Trophoblast cell (in vitro differentiated cells and primary cell): ENCODE measurements at places on chromosomes 12 and 14.

- peaks cover 25% of the 10 kb centered on the region for H3K4me1 ChIP-seq
- DNase-seq = peak; percentile 74
- H3K36me3 ChIP-seq = no peaks in the 10 kb centered on the region
- peak within 1 kb of the TSS; percentile 91 for H3K4me3 ChIP-seq
- H3K27me3 ChIP-seq = no peaks in the 10 kb centered on the region
- peak within 1 kb of the TSS; percentile 37 for H3K27ac ChIP-seq
Observed at GRCh38 chr12:54419088-54419887, at the start of gene ITGA5. Gene ITGA5 (minus strand): TSS chr12:54419266. CDS start chr12:54419198, 68 bp downstream.

DNA sequence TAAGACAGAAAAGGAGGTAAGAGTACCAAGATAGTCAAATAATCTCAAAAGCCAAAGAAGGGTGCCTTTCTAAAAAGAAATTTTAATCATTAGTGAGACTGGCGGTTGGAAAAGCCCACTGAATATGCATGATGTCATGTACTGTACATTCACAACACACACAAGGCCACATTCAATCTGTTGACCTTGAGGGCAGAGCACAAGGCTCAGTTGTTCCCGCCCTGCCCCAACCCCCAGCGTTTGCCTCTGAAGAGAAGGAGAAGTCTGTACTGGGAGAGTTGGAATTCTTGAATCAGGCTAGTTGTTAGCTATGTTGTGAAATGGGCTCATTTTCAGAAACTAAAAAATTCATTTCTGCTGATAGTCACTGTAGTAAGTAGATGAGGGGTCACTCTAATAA lies 50.2 kb upstream of the NID2 start:
- H3K36me3 ChIP-seq = no peaks in the 10 kb centered on the region
- no peaks in the 10 kb centered on the region for H3K27me3 ChIP-seq
- no peak overlapping the region for H3K4me3 ChIP-seq
- H3K27ac ChIP-seq = no peak overlapping the region

DNA sequence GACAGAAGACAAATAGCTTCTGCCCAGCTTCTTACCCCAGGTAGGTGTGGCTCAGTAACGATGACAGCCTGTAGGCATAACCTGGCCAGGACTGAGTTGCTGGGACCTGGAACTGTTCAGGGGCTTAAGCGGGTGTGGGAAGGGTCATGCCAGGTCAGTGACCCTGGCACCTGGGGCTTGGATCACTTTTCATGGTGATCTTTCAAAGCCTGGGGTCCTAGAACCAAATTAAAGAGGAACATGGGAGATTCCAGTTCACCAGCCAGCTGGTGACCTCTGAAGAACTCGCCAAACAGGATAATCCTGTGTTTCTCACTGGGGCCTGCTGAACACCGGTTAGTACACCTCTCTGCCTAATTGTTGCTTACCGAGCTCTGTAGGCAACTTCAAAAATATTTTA lies 102.6 kb upstream of the LMNTD1 start:
- H3K27ac ChIP-seq = peak overlapping the region; percentile 45
- H3K4me3 ChIP-seq = no peak overlapping the region
- H3K27me3 ChIP-seq = no peaks in the 10 kb centered on the region
- DNase-seq = peak; percentile 88

DNA sequence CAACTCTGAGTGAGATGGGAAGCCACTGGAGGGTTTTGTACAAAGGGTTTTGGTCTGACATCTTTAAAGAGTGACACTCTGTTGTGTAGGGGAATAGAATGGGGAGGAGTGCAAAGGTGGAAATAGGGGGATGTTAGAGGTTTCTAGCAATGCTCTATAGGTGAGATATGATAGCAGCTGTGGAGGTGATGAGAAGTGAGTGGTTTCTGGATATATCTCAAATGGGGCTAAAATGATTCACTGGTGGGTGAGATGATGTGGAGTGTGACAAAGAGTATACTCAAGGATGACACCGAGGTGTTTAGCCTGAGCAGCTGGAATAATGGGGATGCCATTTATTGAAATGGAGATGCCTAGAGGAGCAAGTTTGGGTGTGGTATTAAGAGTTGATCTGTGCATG lies 426.4 kb downstream of the PCNX1 start:
- H3K4me3 ChIP-seq = no peak overlapping the region
- H3K4me1 ChIP-seq = no peaks in the 10 kb centered on the region
- H3K36me3 ChIP-seq = no peaks in the 10 kb centered on the region
- no peaks in the 10 kb centered on the region for H3K27me3 ChIP-seq

DNA sequence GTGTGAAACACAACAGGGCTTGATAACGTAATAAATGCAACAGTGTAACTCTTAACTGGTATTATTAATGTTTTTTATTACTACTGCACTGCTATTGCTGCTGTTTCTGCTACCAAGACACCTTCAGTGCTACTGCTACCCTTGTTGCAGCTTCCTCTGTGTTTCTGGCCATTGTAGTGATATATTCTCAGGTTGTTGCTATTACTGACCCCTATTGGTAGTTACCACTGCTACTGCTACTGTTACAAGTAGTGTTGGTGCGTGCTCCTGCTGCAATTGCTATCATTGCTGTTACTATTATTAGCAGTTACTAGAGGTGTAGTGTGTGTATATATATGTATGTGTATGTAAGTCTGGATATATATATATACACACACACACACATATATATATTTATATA lies 87.2 kb upstream of the PTPRB start:
- no peaks in the 10 kb centered on the region for H3K4me1 ChIP-seq
- H3K36me3 ChIP-seq = no peaks in the 10 kb centered on the region
- H3K27ac ChIP-seq = no peak overlapping the region
- peak; percentile 35 for DNase-seq
- no peak overlapping the region for H3K4me3 ChIP-seq

GRCh38 chr12:57419495-57419894 lies 11.3 kb downstream of the R3HDM2 start:
- no peak for DNase-seq
- H3K27me3 ChIP-seq = no peaks in the 10 kb centered on the region
- no peak overlapping the region for H3K4me3 ChIP-seq
- H3K36me3 ChIP-seq = peaks cover 9% of the 10 kb centered on the region

DNA sequence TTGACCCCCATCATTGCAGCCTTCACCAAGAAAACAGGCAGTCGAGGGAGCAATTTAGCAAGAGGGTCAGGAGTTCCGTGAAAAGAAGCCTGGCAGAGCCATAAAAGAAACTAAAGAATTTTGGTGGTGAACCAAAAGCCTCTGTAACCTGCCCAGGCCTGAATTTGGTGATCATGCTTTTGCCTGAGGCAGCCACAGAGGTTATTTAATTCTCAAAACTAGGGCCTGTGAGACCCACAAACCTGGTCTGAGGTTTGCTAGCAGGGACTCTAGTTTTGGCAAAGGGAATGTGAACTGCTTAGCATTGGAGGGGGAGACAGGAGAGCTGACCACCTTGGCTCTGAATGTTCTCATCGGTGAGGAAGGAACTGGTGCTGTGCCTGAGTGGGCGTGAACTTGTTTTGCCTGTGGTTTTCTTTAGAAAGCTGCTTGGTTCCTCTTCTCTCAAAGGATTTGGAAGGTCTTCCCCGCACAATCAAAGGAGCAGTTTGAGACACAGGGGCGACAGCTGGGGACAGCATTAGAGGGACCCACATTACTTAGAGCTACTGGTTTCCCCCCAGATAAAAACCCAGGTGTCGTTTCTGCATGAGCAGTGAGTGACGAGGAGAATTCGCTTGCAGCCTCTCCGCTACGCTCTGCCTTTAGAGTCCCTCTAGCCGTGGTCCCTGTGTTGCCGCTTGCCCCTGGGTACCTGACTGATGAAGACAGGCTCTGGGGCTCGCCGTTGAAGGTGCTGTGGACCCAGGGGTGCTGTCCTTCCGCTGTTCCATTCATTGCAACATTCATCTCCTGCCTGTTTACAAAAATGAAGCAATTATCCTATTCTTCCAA lies 12.6 kb upstream of the WNT5B start:
- H3K36me3 ChIP-seq = no peaks in the 10 kb centered on the region
- DNase-seq = no peak
- H3K4me3 ChIP-seq = no peak overlapping the region
- no peaks in the 10 kb centered on the region for H3K27me3 ChIP-seq
- no peak overlapping the region for H3K27ac ChIP-seq
- H3K4me1 ChIP-seq = peaks cover 3% of the 10 kb centered on the region

- H3K36me3 ChIP-seq = no peaks in the 10 kb centered on the region
- no peak overlapping the region for H3K4me3 ChIP-seq
- H3K4me1 ChIP-seq = no peaks in the 10 kb centered on the region
- peak; percentile 13 for DNase-seq
- no peak overlapping the region for H3K27ac ChIP-seq
Observed at GRCh38 chr12:68113644-68114043, 45.9 kb downstream of the IFNG start.

- no peak overlapping the region for H3K4me3 ChIP-seq
- H3K36me3 ChIP-seq = no peaks in the 10 kb centered on the region
- no peaks in the 10 kb centered on the region for H3K4me1 ChIP-seq
- no peak overlapping the region for H3K27ac ChIP-seq
- H3K27me3 ChIP-seq = no peaks in the 10 kb centered on the region
Observed at GRCh38 chr12:89080793-89081465, 271.4 kb downstream of the DUSP6 start.

DNA sequence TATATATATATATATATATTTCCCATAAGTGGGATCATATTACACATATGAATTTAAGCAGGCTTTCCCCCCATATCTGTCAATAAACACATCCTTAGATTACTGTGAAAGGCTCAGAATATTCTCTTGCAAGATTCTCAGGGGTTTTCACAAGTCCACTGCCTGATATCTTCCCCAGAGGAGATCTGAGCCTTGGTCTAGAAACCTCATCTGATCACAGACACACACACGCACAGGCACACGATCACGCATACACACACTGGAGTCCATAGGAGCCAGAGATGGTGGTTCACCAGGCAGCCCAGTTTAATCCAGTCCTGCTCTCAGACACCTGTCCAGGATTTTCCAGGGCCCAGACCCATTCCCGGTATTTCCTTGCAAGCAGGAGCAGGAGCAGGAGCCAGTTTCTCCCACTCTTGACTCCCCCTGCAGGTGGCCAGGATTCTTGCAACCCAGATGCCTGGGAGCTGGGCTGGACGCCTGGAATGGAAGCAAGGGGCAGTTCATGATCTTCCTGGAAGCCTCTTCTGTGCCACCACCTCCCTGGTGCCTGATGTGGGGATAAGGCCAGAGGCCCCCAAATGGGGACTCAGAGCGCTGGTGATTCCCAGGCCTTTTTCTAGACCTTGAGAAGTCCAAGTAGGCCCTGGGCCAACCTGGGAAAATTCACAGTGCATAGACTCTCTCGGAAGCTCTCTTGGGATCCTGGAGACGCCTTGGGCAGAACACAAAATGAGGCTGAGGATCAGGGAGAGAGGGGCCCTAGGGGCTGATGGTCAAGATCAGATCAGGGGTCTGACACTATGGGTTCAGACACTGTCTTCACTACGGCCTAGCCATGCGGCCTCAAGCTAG lies 16.5 kb upstream of the KRT78 start:
- H3K4me3 ChIP-seq = no peak overlapping the region
- H3K36me3 ChIP-seq = no peaks in the 10 kb centered on the region
- H3K4me1 ChIP-seq = peaks cover 7% of the 10 kb centered on the region
- no peak overlapping the region for H3K27ac ChIP-seq
- no peaks in the 10 kb centered on the region for H3K27me3 ChIP-seq
- DNase-seq = peak; percentile 79

GRCh38 chr12:120067901-120068300 lies 48.7 kb downstream of the RAB35 start:
- no peak overlapping the region for H3K4me3 ChIP-seq
- H3K4me1 ChIP-seq = peaks cover 4% of the 10 kb centered on the region
- no peak overlapping the region for H3K27ac ChIP-seq
- DNase-seq = no peak

GRCh38 chr12:60535363-60535762 lies 939.5 kb downstream of the SLC16A7 start:
- H3K27ac ChIP-seq = no peak overlapping the region
- no peaks in the 10 kb centered on the region for H3K27me3 ChIP-seq
- DNase-seq = no peak

DNA sequence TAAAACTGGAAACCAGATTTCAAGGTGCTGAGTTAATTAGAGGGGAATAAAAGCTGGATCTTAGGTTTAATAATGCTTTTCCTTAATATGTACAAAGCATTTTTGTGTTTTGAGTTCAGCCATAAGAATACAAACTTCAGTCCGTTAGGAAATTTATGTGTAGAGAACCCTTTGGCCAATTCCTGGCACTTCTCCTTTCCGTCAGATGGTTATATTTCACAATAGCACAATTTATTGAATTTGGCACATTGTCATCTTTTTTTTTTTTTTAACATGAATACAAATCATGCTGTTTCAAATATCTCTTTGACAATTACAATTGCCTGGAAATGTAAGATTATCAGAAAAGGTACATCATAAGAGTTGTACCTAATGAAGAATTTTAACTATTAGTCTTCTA lies 56.2 kb upstream of the DDHD1 start:
- no peaks in the 10 kb centered on the region for H3K4me1 ChIP-seq
- H3K36me3 ChIP-seq = no peaks in the 10 kb centered on the region
- no peak for DNase-seq
- H3K27me3 ChIP-seq = no peaks in the 10 kb centered on the region

GRCh38 chr12:450438-450837 lies 9.3 kb upstream of the B4GALNT3 start:
- no peaks in the 10 kb centered on the region for H3K27me3 ChIP-seq
- no peak overlapping the region for H3K27ac ChIP-seq
- DNase-seq = no peak
- no peaks in the 10 kb centered on the region for H3K36me3 ChIP-seq

DNA sequence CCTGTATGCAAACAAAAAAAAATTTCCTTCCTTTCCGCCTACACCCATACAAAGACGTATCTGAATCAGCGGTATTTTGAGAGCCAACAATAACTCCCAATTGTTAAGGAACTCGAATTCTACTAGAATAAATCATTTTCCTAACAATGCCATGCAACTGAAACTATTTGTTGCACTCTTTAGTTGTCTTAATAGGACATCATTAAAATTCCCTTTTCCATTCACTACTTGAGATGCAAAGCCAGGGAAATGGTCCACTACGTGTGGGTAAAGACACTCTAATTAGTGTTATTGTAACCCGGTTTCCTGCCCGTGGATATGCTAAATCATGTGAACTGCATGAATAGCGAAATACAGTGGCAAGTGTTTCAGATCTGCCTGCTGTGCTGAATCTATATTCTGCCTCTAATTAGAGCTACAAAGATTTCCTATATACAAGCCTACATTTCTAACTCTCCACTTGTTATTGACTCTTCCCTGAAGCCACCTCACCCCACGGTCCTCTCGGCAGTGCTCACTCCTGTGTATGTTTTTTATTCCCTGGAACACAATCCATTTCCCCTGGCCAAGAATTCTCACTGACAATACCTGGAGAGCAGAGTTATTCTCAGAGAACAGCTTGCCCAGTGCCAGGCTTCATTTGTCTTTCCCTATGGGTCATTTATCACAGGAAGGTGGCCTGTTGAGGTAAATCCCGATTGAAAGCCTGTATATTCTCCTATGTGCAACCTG lies 168.3 kb downstream of the PAWR start:
- H3K27me3 ChIP-seq = no peaks in the 10 kb centered on the region
- DNase-seq = no peak
- peaks cover 3% of the 10 kb centered on the region for H3K4me1 ChIP-seq
- no peak overlapping the region for H3K27ac ChIP-seq
- no peak overlapping the region for H3K4me3 ChIP-seq
